HL-60 (cell line): ENCODE measurements at places on chromosomes 12 and 14.

GRCh38 chr12:105077435-105077834 is 6.8 kb downstream of the ALDH1L2 start:
- DNase-seq = no peak

DNA sequence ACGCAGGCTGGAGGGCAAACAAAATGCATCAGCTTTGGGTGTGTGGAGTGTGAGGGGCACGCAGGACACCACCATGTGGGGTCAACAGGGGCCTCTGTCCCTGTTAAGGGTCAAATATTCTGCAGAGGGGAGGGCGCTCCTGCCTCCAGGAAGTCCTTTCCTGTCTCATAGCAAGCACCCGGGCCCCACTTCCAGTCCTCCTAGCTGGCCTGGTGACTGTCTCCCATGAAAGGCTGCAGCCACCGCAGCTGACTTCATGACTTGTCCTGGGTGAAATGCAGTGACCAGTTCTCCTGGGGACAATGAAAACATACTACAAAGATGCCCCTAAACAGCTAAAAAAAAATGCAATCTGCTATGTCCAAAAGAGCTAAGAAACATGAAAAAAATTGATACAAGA is 53.6 kb downstream of the LGMN start:
- no peak for DNase-seq

DNA sequence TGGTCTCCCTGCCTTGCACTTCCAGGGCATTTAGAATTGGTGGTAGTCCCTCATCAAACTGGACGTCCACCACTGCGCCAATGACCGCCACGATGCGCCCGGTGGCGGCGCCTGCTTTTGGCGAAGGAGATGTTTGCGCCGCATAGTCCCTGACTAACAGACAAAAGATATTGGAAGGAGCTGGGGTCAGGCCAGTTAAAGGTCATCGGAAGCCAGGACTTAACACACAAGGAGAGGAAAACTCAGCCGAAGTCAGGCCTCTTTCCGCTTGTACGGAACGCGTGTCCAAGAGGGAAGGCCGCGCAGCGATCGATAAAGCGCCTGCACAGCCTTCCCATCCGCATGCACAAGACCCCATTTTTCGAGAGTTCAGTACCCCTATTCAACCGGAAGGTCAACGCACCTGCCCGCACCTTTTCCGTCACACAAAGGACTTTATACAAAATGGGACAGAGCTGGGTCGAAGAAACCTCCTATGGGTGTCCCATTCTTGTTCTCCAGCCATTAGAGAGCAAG is 525 bp downstream of the ATP5F1B start:
- DNase-seq = no peak

DNA sequence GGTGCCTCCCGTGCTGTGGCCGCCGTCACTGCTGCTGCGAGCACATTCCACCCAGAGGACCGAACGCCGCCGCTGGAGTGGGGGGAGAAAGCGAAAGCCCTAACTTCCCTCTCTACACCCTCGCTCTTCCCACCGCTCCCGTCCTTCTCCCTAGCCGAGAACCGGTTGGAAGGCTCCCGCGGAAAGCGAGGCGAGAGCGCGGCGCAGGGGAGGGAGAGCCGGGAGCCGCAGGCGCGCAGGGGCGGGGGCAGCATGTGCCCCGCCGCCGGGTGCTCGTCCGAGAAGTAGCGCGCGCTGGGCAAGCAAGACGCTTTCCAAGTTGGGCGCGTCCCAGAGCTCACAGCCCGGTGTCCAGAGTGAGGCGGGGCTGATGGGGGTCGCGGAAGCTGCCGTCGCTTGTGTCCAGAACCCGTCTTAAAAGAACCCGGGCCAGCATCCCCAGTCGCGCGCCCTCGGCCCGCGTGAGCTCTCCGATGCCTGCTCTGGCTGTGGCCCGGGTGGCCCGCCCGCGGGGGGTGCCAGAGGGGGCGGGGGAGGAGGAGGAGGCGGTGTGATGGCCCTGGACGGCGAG is at the start of gene TRHDE:
Gene TRHDE (plus strand): TSS at position 280 of the 571 bp plus-strand sequence. CDS start 274 bp downstream, at position 554.
- no peak for DNase-seq

DNA sequence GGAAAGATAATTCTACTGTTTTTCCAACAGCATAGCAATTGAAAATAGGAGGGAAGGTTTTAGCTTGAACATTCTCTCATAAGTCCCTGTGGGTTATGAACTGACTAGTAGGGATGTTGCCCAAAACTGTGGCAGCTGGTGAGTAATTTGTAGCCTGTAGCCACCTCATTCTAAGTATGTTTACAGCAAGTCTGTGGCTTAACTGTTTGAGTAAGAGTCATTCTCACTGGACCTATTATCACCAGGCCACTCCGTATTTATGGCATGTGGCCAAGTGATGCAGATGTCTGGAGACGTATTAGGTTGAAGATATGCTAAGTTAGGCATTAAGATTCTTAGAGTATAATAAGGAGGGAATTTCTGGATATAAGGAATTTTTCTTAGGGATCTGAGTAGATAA is 458.3 kb downstream of the ETNK1 start:
- no peak for DNase-seq

- no peak for DNase-seq
These were observed 56.6 kb downstream of the GALNT4 start for GRCh38 chr12:89468017-89468416.

- no peak for DNase-seq
These were observed 22.8 kb upstream of the FBXO34 start for GRCh38 chr14:55248411-55248810.

GRCh38 chr14:60087668-60088067 is 4.1 kb upstream of the PCNX4 start:
- DNase-seq = no peak

- no peak for DNase-seq
These were observed 15.9 kb downstream of the PLEKHG3 start for GRCh38 chr14:64720131-64720576.

GRCh38 chr14:65098586-65098985 is 3.7 kb downstream of the MAX start:
- no peak for DNase-seq

- DNase-seq = no peak
These were observed 49.9 kb downstream of the ITPR2 start for GRCh38 chr12:26783131-26783526.

DNA sequence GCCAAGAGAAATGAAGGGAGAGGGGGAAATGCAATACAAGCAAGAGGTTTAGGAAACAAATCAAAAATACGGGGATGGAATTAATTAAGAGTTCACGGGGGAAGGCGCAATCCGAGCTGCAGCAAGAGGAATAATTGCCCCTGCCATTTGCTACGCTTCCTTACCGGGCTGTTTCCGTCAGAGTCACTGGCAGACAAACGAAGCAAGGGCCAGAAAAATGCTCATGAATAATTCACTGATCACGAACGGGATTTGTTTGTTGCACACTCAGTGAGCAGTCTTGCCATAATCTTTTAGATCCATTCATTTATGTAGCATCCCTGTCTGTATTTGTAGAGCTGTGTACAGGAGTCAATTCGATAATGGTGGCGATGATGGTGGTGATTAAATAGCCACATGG is 39.0 kb downstream of the PLXNC1 start:
- DNase-seq = no peak

GRCh38 chr14:63174760-63175191 is 29.5 kb upstream of the RHOJ start:
- DNase-seq = no peak

GRCh38 chr12:124861492-124861891 is 2.2 kb downstream of the SCARB1 start:
- DNase-seq = no peak
